Activated T-helper 1 cell treated with anti-CD3 and anti-CD28 coated beads, Interleukin-12 subunit alpha, Interleukin-12 subunit beta, Interleukin-2, Interleukin-4 antibody, amounts not matched to agents 30 ng/mL and 10 ng/mL and 1 ng/mL, durations not matched to agents 14 hours and 24 hours and 36 hours (primary cell): ENCODE measurements at places on chromosomes 5 and 9. TPM values are rescaled to one million over a fixed set of nuclear protein-coding genes. Genes with fewer than 3 reads are reported as not detected.

The SPATA31E1 gene
- total RNA-seq = not detected in 2 replicates

The GNAQ gene
- 26.8 and 27.0 TPM in 2 replicates for total RNA-seq

The GOLGA2 gene
- 52.3 and 53.0 TPM in 2 replicates for total RNA-seq

DNA sequence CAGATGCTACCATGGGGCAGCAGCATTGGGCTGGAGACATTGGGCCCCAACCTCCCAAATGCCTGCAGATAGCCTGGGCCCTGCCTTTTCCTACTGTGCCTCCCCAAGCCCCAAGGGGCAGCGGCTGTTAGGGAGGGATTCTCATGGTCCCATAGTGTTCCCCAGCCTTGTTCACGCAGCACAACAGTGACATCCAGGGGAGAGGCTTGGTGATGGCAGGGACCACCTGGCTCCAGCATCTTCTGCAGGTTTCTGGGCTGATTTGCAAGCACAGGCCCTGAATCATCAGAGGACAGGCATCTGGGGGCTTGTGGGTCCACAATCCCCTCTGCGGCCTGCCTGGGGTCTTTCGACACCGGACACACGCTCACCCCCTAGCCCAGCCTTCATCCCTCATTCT, 354.6 kb downstream of the SLIT3 start:
- H3K27me3 ChIP-seq = no peaks in the 10 kb centered on the region
- H3K4me3 ChIP-seq = no peak overlapping the region
- no peaks in the 10 kb centered on the region for H3K36me3 ChIP-seq
- peaks cover 8% of the 10 kb centered on the region for H3K4me1 ChIP-seq

DNA sequence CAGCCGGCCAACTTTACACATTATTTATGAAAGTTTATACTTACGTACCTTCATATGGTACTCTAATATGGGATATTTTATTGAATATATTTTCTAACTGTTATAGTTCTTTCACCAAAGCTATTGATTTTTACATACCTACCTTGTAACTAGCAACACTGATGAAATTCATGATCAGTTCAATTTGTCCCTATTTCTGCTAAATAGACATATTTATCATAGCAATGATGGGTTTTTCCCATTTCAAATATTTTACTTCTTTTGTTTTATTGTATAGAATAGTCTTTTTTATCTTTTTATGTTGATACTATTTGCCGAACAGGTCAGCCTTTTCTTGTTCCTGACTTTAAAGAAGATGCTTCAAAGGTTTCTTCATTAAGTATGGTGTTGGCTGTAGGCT, 59.0 kb upstream of the CTNND2 start:
- H3K27me3 ChIP-seq = no peaks in the 10 kb centered on the region
- no peak overlapping the region for H3K27ac ChIP-seq
- H3K36me3 ChIP-seq = no peaks in the 10 kb centered on the region
- H3K4me3 ChIP-seq = no peak overlapping the region
- no peaks in the 10 kb centered on the region for H3K4me1 ChIP-seq

DNA sequence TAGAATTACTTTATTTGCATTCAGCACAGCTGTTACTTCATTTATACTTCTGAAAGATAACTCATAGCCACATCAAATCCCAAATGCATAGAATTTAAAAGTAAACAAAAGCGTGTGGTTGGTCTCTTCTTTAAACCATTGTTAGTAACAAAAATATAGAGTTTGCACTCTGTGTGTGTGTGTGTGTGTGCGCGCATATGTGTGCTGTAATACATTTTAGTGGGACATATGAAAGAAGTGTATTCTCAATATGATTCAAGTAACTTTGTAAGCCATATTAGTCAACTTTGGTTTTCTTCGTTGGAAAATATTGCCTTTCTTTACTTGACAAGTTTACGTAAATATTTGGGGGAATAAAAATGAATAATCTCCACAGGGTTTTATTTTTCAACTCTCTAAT, 106.1 kb upstream of the PRRC1 start:
- no peak overlapping the region for H3K27ac ChIP-seq
- H3K27me3 ChIP-seq = peaks cover 6% of the 10 kb centered on the region

The FAM151B gene
- 0.32 TPM in 1 of 2 replicates, not detected in the other for total RNA-seq

The CA9 gene
- total RNA-seq = 0.44 TPM in 1 of 2 replicates, not detected in the other

DNA sequence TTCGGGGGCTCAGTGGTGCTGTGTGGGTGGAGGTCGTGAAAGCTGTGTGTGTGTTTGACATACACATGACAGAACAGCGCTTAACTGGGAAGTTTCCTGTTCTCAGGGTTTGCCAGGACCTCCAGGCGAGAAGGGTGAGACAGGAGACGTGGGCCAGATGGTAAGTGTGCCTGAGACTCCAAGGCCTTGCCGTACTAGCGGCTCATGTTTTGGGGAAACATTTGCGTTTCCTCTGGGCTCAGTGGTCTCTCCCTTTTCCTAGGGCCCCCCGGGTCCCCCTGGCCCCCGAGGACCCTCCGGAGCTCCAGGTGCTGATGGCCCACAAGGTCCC, 68.3 kb upstream of the FCN2 start:
- no peak overlapping the region for H3K27ac ChIP-seq
- H3K36me3 ChIP-seq = no peaks in the 10 kb centered on the region
- H3K27me3 ChIP-seq = no peaks in the 10 kb centered on the region
- no peak overlapping the region for H3K4me3 ChIP-seq

- H3K4me1 ChIP-seq = no peaks in the 10 kb centered on the region
- H3K36me3 ChIP-seq = no peaks in the 10 kb centered on the region
- H3K4me3 ChIP-seq = no peak overlapping the region
- no peak for DNase-seq
- peaks cover 17% of the 10 kb centered on the region for H3K27me3 ChIP-seq
Observed at GRCh38 chr5:98742396-98743073, 30.9 kb upstream of the RGMB start.

GRCh38 chr5:83742089-83742488, 21.4 kb upstream of the HAPLN1 start:
- H3K27ac ChIP-seq = no peak overlapping the region
- no peaks in the 10 kb centered on the region for H3K36me3 ChIP-seq
- DNase-seq = no peak
- H3K27me3 ChIP-seq = peaks cover 2% of the 10 kb centered on the region
- no peak overlapping the region for H3K4me3 ChIP-seq
- H3K4me1 ChIP-seq = no peaks in the 10 kb centered on the region

DNA sequence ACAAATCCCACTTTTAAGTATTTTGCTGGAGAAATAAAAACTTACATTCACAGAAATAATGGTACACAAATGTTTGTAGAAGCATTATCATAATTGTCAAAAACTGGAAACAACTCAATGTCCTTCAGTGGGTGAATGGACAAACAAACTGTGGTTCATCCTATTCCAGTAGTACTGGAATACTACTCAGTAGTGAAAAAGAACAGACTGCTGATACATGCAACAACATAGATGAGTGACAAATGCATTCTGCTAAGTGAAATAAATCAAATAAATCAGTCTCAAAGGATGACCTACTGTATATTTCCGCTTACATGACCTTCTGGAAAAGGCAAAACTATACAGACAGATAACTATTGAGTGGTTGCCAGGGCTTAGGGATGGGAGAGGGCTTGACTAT, 114.1 kb downstream of the ANKRD55 start:
- peaks cover 9% of the 10 kb centered on the region for H3K36me3 ChIP-seq
- no peak for DNase-seq
- H3K4me3 ChIP-seq = no peak overlapping the region

DNA sequence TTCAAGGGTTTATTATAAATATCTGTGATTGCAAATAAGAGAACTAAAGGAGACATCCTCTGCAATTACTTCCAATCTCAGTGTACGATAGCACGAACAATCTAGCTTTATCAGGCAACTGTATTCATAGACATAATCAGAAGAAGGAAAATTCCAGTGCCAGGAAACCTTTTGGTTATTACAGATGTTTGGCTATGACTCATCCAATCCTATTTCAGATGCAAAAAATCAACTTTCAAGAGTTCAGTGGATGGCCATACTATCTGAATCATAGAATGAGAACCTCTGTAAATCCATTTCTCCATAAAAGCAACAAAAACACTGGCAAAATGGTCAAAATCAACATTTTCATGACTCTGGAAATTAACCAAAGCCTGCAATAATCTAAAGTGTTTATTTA, 37.9 kb downstream of the GAS1 start:
- H3K36me3 ChIP-seq = no peaks in the 10 kb centered on the region
- no peaks in the 10 kb centered on the region for H3K4me1 ChIP-seq
- no peak overlapping the region for H3K27ac ChIP-seq
- DNase-seq = no peak
